ENCODE measurements at places on chromosomes 2 and 18.

GRCh38 chr2:69743847-69744264 is 1.9 kb downstream of the ANXA4 start:
- no peak for DNase-seq

DNA sequence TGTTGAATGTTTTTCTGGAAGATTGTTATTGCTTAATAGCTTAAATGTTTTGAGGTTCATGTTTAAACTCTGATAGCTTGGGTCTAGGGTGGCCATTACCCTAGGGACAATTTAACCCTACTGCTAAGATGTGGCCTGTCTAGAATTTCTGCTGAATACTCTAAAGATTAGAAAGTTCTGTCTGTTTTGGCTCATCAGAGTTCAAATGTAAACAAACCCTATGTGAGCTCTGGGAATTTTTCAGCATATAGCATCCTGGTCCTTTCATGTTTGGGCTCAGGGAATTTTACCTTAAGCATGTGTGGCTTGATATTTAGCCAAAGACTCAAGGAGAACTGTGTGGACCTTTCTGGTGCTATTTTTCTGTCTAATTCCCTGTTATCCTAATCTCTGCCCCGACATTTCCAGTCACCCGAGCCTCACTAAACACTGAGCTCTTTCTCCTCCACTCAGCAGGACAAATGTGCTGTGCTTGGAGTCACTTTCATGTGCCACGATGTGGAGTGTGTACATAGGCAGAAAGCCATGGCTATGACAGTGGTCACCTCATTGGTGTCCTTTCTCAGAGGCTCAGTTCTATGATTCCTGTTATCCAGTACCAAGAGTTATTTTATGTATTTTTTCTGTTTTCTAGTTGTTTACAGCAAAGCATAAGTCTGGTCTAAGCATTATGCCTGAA is 492.5 kb upstream of the SPHKAP start:
- DNase-seq = no peak

DNA sequence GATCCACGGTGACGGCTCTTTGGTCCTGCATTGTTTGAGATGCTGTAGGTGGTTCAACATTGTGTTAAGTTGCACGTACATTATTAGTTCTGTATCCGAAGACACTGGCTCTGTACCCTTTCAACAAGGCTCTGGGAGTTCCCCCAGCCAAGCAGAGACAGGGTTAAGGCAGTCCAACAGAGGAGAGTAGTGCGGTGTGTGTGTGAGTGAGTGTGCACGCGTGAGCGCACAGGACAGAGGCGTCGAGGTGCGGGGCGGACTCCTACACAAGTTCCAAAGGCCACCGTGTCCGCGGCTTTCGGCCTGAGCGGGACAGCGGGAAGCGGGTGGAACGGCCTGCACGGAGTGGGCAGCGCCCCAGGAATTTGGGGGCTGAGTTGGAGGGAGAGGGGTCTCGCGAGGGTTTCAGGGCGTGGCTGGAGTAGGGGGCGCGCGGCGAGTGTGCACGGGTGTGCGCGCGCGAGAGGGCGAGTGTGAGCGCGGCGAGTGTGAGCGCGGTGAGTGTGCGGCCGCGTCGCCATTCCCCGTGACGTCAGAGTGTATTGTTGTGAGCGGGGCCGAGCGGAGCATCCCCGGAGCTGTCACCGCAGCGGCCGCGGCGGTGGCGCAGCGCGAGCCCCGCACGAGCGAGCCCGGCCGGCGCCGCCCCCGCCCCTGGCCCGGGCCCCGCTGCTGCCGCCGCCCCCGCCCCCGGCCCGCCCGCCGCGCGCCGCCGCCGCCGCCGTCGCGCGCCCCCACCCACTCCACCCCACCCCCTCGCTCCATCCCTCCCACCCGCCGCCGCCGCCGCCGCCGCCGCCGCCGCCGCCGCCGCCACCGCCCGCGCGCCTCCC is at the start of gene ASXL3:
TSS of gene ASXL3 (plus strand) at position 535 of the 833 bp plus-strand sequence. CDS start 413 bp downstream, outside the sequence.
- DNase-seq = peak; percentile 86

DNA sequence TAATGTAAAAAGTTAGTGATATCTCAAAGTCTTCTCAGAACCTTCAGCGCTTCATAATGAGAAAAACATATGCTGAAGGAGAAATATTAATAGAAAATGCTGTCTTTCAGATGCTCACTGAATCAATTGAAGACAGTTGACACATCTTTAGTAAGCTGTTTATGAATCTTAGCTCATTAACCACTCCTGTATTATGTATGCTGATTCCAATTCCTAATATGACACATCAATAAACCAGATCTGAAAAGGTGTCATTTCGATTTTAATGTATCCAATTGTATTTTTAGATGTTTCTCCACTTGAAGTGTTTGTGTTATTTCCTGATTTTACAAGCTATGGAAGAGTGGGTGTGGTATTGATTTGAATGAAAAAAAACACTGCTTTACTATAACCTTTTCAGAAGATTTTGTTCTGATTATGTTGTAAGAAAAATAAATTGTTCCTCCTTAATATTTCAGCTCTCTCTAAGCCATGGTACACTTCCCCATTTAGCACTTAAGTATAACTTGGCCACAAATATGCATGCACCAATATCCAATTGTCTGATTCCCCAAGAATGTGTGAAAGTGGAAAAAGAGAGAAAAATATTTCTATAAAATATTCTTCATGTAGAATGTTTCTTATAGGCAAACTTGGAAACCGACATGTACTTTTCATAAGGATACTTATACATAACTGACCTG is 569.8 kb downstream of the ARHGAP15 start:
- no peak for DNase-seq

GRCh38 chr18:13548966-13549879 is 177.1 kb downstream of the FAM210A start:
- no peak for DNase-seq
